ENCODE measurements at places on chromosomes 3 and 15. TPM values are rescaled to one million over a fixed set of nuclear protein-coding genes. Genes with fewer than 3 reads are reported as not detected.

The SLC22A13 gene
- 0.60 TPM for total RNA-seq

- DNase-seq, result no peak
Measured at GRCh38 chr3:97958396-97958795, 13.8 kb downstream of the RIOX2 start.

DNA sequence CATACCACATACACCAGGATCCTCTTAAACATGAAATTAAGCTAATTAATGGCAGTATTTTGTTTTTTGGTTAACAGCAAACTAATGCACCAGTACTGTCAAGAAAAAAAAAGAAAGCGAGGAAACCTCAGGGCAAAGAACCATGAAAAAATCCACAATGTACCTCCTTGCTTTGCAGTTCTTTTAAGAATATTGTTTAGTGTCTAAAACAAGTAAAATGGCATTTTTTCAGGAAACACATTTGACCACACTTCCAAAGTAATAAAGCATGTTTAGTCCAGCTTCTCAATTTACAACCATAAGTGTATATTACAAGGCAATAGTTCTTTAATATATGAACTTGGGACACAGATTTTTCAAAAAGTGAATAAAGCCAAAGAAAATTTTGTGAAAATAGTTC lies 26.6 kb downstream of the AAGAB start:
- no peak for DNase-seq

The DUOXA2 gene
- total RNA-seq, result 0.17 TPM

DNA sequence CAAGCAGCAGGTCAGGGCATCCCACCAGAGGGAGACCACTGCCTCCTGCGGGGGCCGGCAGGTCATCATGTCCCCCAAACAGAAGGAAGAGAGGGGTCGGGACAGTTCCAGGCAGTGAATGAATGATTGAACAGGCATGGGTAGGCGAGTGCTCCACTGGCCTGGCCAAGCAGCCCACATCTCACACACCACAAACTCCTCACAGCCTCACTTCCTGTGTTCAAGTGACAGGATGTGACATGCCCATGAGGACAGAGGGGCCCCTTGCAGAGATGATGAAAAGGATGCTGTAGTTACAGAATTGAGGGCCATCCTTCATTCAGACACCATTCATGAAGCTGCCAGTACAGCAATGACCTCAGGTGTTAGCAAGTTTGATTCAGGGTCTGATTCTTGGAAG lies 3.7 kb downstream of the IQSEC1 start:
- DNase-seq, result no peak

DNA sequence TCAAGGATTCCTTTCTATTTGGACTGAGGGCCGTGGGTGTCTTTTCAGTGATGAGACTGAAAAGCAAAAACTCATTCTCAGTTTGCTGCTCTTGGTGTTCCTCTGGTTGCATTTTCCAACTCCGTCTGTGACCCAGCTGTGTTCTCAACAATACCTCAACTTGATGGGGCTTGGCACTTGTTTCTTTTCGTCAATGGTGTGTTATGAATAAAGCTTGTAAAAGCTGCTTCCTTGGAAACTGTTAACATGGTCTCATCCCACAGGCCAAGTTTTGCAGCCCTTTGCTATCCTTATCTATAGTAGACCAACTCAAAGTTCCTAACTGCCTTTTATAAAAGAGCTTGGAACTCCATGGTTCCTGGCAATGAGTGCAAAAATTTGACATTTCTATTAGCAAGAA lies 142.5 kb upstream of the UBE2E1 start:
- DNase-seq, result no peak

DNA sequence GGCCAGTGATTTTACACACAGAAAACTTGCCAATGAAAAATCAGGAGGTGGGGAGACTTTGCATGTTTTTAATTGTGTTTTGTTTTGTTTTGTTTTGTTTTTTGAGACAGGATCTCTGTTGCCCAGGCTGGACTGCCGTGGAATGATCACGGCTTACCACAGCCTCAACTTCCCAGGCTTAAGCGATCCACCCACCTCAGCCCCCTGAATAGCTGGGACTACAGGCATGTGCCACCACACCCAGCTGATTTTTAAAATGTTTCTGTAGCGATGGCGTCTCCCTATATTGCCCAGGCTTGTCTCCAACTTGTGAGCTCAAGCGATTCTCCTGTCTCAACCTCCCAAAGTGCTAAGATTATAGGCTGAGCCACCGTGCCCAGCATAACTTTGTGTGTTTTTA lies 46.0 kb downstream of the MEIS2 start:
- DNase-seq, result no peak

- DNase-seq, result no peak
Measured at GRCh38 chr3:188465311-188465710, 311.4 kb downstream of the LPP start.

GRCh38 chr3:23966328-23966727 lies 21.2 kb downstream of the NR1D2 start:
- no peak for DNase-seq

- DNase-seq, result no peak
Measured at GRCh38 chr15:41544650-41545015, 576 bp upstream of the RPAP1 start.

The RMDN3 gene
- 30.4 TPM for total RNA-seq

- DNase-seq, result no peak
Measured at GRCh38 chr3:186583831-186584230, 13.3 kb downstream of the DNAJB11 start.

GRCh38 chr3:178532476-178532875 lies 3.8 kb upstream of the KCNMB2 start:
- no peak for DNase-seq

The SLCO2A1 gene
- total RNA-seq, result 3.4 TPM
